ENCODE measurements at places on chromosomes 16 and 17.

DNA sequence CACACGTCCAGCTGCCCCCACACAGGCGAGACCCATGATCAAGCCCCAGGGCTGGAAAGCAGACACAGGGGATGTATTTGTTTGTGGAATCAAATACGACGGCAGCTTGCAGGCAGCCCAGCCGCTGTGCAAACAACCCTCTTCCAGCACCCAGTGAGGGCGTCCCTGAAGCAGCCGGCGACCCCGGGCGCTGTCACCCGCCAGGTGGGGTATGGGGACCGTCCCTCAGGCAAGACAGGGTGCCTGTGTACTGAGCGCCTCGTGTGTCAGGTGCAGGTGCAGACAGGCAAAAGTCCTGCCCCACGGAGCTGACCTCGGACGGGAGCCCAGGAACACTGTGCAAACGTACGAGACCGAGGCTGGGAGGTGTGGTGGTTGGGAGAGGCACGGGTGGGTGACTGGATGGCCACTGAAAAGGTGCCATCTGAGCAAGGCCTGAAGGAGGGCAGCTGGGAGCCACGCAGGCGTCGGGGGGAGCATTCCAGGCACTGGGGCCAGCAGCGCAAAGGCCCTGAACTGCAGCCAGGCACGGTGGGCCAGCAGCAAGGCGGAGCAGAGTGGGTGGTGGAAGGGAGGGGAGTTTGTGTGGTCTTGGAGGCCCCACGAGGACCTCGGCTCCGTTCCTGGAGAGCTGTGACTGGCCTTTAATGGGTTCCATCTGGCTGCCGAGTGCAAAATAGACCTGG, 48.5 kb downstream of the CBFA2T3 start:
- no peak overlapping the region for H3K4me3 ChIP-seq
- peaks cover 6% of the 10 kb centered on the region for H3K4me1 ChIP-seq
- H3K27ac ChIP-seq, result no peak overlapping the region
- no peaks in the 10 kb centered on the region for H3K36me3 ChIP-seq
- no peaks in the 10 kb centered on the region for H3K27me3 ChIP-seq

- peak overlapping the region; percentile 96 for H3K27ac ChIP-seq
- H3K36me3 ChIP-seq, result no peaks in the 10 kb centered on the region
- DNase-seq, result no peak
Observed at GRCh38 chr16:84115919-84116719, 623 bp downstream of the MBTPS1 start.

- no peak for DNase-seq
- H3K27me3 ChIP-seq, result no peaks in the 10 kb centered on the region
- no peak overlapping the region for H3K27ac ChIP-seq
- H3K4me3 ChIP-seq, result no peak overlapping the region
Observed at GRCh38 chr17:17180741-17181525, 25.2 kb downstream of the PLD6 start.

DNA sequence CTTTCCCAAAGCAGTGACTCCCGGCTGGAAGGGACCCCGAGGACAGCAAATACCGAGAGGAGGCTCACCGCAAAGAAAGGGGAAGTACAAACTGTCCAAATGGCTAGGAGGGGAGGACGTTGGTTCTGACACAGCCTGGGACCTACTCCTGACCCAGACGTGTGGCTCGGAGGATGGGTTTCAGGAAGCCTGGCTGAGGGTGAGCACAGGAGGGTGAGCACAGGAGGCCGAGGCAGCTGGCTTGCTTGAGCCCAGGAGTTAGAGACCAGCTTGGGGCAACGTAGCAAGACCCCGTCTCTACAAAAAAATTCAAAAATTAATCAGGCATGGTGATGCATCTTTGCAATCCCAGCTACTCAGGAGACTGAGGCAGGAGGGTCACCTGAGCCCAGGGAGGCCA, 83.2 kb downstream of the C16orf78 start:
- H3K4me1 ChIP-seq, result no peaks in the 10 kb centered on the region
- no peak overlapping the region for H3K27ac ChIP-seq
- peak; percentile 29 for DNase-seq
- no peak overlapping the region for H3K4me3 ChIP-seq

DNA sequence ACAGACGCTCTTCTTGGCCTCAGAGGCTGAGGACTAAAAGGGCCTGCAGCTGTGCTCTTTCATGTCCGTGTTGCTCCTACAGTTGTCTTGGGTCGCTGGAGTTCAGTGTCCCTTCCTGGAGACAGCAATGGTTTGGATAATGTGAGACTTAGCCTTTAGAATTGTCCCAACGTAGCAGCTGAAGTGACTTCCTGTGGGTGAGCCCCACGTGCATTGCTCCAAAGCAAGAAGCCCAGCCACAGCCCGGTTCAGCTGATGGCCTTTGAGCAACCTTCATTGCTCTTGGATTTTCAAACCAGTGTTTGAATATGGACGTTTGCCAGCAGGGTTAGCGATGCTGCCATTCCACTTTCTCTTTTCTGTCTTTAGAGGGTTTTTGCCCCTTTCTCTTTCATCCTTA, 19.7 kb downstream of the TMEM11 start:
- H3K27ac ChIP-seq, result no peak overlapping the region
- H3K4me1 ChIP-seq, result no peaks in the 10 kb centered on the region
- no peak overlapping the region for H3K4me3 ChIP-seq
- H3K36me3 ChIP-seq, result peaks cover 4% of the 10 kb centered on the region
- no peak for DNase-seq
- H3K27me3 ChIP-seq, result no peaks in the 10 kb centered on the region

DNA sequence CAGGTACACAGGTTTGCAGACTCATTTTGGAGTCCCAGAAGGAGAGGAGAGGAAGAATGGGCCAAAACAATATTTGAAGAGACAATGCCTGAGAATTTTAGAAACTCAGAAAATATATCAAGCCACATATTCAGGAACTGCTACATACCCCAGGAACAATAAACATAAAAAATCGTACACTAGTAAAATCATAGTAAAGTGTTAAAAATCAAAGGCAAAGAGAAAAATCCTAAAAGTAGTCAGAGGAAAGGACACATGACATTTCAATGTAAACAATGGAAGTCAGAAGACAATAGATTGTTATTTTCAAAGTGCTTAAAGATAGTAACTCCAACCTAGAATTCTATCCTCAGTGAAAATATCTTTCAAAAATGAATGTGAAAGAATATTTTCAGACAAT, 28.5 kb upstream of the NACA2 start:
- H3K4me1 ChIP-seq, result no peaks in the 10 kb centered on the region
- no peaks in the 10 kb centered on the region for H3K36me3 ChIP-seq
- no peak overlapping the region for H3K27ac ChIP-seq
- DNase-seq, result no peak

Measured in Caco-2 (cell line).